Activated CD8-positive, alpha-beta memory T cell treated with anti-CD3 and anti-CD28 coated beads for 4 hours (primary cell): ENCODE measurements at places on chromosomes 1 and 21.

DNA sequence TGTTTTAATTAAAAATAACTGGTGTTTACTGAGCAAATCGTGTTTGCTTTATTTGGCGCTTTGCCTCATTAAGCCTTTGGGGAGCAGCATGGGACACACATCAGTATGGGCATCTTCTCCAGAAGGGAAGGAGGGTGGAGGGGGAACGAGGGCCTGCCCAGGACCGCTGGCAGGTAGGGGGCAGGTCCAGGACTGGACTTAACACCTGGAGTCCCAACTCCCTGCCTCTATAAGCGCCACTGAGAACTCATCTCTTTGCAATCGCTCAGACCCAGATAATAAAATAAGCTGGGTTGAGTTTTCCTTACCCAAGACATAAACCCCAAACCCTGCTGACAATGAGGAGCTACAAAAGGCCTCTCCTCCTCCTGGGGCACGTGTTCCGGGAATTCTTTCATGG is 15.1 kb downstream of the ABCG1 start:
- no peak for DNase-seq

DNA sequence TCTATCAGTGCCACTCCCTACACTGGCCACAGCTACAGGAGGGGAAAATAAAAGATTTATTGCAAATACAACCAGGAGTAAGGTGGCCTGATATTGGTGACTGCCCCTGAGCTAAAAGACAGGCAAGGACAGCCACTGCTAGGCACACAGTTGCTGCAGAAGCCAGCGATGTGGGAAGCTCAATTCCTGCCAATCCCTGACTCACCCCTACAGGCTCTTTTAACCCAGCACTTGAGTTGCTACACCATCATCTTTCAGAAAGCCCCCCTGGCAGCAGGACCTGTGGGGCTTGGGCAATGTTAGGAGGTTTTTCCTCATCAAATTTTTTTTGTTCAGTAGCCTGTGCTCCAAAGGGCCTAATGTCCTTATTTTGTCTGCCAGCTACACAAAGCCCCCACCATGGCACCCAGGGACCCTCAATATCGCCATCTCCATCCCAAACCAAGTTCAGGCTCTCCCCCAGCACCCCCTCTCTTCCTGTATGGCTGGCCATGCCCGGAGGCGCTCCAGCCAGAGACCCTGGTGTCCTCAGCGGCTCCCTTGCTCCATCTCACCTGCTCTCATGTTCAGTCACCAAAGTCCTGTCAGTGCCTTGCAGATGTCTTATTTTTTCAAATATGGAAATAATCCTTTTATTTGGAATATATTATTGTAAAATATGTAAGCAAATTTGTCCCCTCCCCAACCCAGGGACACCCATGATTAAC is 13.4 kb downstream of the CLEC20A start:
- DNase-seq: no peak

GRCh38 chr1:53592521-53592982 is 133.4 kb downstream of the DMRTB1 start:
- no peak for DNase-seq

GRCh38 chr1:2383576-2383975 is 7.8 kb downstream of the MORN1 start:
- DNase-seq: no peak

- DNase-seq: no peak
Observed at GRCh38 chr1:69551476-69552324, 16.0 kb upstream of the LRRC7 start.

DNA sequence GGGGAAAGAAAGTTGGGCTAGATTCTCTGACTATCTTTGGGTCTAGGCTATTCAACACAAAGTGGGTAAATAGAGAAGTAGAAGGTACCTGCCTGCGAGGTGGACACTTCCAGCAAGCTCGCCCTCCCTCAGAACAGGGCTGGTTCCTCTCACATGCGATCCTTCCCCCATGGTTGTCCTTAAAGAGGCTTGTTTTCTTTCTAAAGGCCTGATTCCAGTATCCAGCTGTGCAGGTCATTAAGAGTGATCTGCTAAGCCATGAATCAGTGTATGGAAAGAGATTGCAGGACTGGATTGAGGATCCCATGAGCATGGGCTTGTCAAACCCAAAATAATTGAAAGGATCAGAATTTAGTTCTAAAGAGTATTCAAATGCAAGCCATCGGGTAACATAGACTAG is 189.0 kb downstream of the URB2 start:
- no peak for DNase-seq

GRCh38 chr1:161725908-161726472 is 4.6 kb downstream of the FCRLB start:
- DNase-seq: no peak

DNA sequence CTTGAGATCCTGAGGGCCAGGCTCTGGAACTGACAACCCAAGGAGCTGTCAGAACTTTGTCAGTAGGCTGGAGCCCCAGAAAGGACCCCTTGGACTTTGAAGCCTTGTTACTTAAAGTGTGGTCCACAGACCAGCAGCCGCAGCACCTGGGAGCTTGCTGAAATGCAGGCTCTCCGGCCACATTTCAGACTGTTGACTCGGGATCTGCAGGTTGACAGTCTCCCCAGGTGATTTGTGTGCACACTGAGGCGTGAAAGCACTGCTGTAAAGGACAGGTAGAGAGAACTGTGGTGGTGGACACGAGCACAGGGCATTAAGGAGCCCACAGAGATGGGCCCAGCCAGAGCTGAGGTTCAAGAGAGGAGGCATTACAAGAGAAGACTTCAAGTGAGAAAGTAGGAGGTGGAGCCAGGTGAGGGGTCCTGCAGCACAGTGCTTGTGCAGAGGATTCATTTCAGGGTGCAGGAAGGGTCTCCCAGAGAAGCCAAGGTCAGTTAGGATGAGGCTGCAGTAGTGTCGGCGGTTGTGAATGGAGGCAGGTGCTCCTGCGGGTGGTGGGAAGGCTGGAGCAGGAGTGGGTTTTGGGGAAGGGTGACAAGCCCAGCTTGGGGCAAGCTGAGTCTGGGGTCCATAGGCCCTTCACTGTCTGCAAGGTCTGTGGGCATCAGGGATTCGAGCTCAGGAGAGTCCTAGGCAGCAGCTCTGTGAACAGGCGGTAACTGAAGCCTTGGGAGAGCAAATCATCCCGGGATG is 4.6 kb downstream of the HYI start:
- DNase-seq: no peak

- no peak for DNase-seq
Observed at GRCh38 chr1:231108516-231109302, 53.1 kb upstream of the TRIM67 start.

GRCh38 chr1:210394281-210394821 is 65.6 kb downstream of the HHAT start:
- no peak for DNase-seq

DNA sequence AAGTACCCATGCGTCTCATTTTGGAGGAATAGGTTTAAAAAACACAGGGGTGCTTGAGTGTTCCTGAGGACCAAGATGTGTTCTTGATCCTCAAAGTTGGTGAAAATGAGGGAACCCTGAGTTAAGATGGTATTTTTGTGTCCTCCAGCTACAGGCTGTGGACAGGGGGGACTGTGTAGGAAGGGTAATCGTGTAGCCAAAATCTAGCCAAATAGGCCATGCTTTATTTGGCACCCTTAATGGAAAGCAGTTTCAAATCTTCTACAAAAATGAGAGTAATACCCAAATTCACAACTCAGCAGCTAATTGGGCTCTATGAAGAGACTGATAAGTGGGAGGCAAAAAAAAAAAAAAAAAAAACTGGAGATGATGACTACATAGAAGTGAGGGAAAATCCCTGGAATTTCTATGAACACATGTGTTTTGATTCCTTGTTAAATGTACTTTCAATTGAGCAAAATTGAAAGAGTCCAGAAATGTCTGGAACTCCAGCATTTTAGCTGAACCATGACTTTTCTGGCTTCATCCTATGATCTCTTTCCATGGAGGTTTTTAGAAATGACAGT is 470 bp downstream of the HSD11B1 start:
- DNase-seq: no peak

- DNase-seq: no peak
Observed at GRCh38 chr1:1558591-1558990, 16.1 kb downstream of the SSU72 start.

GRCh38 chr1:166272851-166273250 is 106.0 kb upstream of the FAM78B start:
- DNase-seq: no peak

- DNase-seq: no peak
Observed at GRCh38 chr1:234616644-234617043, 6.7 kb upstream of the IRF2BP2 start.

- no peak for DNase-seq
Observed at GRCh38 chr1:158324395-158324794, 6.9 kb downstream of the CD1B start.

DNA sequence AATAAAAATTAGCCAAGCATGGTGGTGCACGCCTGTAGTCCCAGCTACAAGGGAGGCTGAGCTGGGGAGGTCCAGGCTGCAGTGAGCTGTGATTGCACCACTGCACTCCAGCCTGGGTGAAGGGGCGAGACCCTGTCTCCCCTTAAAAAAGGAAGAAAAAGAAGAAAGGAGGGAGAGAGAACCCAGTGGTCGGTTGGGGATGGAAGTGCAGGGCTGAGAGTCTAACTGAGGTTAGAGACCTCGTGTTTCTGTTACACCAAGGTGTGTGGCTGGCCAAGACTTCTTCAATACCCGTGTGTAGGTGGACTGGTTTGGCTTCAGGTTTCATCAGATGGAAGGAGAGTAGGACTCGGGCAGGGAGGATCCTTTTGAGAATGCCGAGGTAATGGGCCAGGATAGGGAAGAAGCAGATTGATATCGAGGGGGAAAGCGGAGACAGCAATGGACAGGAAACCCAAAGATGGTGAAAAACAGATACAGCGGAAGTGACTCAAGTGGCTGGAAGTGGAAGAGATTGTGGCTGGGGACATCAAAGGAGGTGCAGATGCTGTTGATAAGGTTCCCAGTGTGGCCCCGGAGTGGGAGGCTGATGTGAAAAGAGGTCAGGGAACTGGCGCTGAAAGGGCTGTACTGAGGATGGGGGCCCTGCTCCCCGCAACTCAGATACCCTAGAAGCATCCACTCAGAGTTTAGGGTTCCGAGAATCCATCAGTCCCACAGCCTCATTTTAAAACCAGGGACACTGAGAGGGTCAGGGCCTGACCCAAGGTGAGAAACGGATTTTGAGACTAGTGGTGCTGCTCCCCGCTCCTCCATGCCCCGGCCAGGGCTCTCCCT is 681 bp upstream of the UBXN10 start:
- peak; percentile 23 for DNase-seq

DNA sequence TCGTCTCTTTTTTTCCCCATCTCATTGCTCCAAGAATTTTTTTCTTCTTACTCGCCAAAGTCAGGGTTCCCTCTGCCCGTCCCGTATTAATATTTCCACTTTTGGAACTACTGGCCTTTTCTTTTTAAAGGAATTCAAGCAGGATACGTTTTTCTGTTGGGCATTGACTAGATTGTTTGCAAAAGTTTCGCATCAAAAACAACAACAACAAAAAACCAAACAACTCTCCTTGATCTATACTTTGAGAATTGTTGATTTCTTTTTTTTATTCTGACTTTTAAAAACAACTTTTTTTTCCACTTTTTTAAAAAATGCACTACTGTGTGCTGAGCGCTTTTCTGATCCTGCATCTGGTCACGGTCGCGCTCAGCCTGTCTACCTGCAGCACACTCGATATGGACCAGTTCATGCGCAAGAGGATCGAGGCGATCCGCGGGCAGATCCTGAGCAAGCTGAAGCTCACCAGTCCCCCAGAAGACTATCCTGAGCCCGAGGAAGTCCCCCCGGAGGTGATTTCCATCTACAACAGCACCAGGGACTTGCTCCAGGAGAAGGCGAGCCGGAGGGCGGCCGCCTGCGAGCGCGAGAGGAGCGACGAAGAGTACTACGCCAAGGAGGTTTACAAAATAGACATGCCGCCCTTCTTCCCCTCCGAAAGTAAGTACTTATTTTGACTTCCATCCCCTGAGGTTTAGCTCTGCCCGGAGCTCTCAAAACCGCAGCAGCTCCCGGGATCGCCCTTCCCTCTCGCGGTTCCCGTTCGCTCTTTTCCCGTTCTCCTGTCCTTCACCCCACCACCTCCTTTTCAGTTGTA is 1.5 kb downstream of the TGFB2 start:
- DNase-seq: no peak

DNA sequence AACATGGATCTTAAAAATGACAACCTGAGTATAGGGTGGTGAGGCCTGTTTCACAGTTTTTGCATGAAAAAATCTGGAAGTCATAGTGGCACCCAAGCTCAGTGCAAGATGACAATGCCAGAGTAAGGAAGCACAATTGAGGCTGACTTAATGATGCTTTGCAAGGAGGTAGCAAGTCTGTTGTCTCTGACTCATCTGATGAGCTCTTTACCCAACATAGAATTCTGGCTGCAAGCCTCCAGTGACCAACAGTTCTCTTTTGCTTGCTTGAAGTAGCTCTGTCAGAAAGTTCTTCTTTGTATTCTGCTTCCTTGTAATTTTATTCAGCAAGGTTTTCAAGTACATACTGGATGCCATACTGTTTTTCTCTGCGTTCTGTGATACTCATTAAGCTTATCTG is 117.1 kb downstream of the FOXD2 start:
- no peak for DNase-seq

- DNase-seq: no peak
Observed at GRCh38 chr21:41666641-41667081, 100.2 kb downstream of the RIPK4 start.

DNA sequence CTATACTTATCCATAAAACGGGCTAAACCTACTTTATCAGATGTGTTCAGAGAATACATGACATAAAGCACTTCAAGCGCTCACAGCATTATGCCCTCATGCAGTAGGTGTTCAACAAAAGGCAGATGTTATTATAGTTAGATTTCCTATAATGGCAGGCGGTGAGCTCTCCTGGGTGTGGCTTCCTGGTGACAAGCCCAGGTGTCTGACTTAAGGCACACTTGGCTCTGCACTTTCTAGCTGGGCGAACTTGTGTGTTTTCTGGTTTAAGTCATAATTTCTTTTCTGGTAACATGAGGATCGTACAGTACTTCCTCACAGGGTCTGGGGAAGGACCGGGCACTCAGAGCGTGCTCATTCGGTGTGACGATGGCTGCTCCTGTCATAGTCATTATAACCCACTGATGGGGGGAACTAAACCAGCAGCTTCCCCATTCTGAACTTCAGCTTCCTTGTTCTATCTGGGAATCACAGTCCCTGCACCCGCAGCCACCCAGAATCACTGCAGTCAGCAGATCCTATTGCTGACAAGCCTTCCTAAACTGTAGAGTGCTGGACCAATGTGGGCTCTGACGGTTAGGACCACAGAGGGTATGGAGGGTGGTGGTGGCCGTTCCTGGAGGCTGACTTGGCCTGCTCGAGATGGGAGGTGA is 52.8 kb downstream of the IGSF21 start:
- no peak for DNase-seq

DNA sequence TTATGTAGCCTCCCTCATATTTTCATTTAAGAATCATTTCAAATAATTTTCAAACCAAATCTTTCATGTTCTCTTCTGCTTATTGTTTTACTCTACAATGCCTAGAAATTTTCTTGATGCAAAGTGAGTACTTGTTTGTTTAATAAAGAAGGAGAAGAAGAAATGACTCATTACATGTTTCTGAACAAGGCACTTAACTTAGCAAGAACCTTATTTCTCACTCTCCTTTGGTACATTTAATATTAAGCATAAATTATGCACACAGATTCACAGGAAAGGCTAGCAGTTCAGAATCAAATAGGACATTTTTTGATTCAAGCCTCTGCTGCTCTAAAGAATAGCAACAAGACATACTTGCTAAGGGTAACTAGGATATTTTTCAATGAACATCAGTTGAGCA is 9.1 kb downstream of the SCYL3 start:
- DNase-seq: no peak
